T-cell (primary cell): ENCODE measurements at places on chromosomes 1 and 21. TPM values are rescaled to one million over a fixed set of nuclear protein-coding genes. Genes with fewer than 3 reads are reported as not detected.

Gene FAM151A
- not detected for total RNA-seq

Gene ABCA4
- not detected for total RNA-seq

Gene TDRD5
- not detected for total RNA-seq

Gene IGFN1
- not detected for total RNA-seq

Gene SLC6A17
- not detected for total RNA-seq

Gene AKR7A3
- 0.82 TPM for total RNA-seq

Gene SLC37A1
- total RNA-seq = 18.7 TPM

Gene AVPR1B
- 0.12 TPM for total RNA-seq

Gene GABPB2
- total RNA-seq = 41.3 TPM

Gene PROX1
- total RNA-seq = 0.35 TPM

Gene SEMA6C
- total RNA-seq = 9.9 TPM

Gene CAMSAP2
- total RNA-seq = 5.2 TPM

Gene SPRR2B
- total RNA-seq = not detected

Gene HSPB7
- total RNA-seq = not detected

Gene MXRA8
- 0.99 TPM for total RNA-seq

Gene CFHR3
- total RNA-seq = not detected

Gene MYOG
- not detected for total RNA-seq

Gene SDE2
- total RNA-seq = 34.5 TPM

Gene PM20D1
- 1.3 TPM for total RNA-seq

Gene OR2G2
- not detected for total RNA-seq

Gene FCGR3B
- 0.42 TPM for total RNA-seq

Gene HES3
- total RNA-seq = not detected

Gene NIBAN1
- total RNA-seq = 46.0 TPM

Gene GRIK1
- not detected for total RNA-seq

Gene NUDT17
- total RNA-seq = 7.1 TPM

Gene NES
- total RNA-seq = not detected

Gene AGO4
- 18.9 TPM for total RNA-seq

Gene CNKSR1
- total RNA-seq = 2.9 TPM

Gene SPRR5
- not detected for total RNA-seq

Gene GBP4
- total RNA-seq = 36.5 TPM

Gene LCE6A
- total RNA-seq = not detected

Gene ZZZ3
- 56.3 TPM for total RNA-seq

Gene UBL4B
- total RNA-seq = not detected

Gene DMBX1
- total RNA-seq = not detected

Gene UBE2U
- total RNA-seq = not detected

Gene PCAT6
- total RNA-seq = 1.0 TPM

Gene CLCNKB
- not detected for total RNA-seq

Gene RAVER2
- total RNA-seq = 0.76 TPM

Gene G0S2
- not detected for total RNA-seq

Gene RUNX1
- total RNA-seq = 117 TPM

Gene LGR6
- total RNA-seq = 2.2 TPM

Gene S100A2
- not detected for total RNA-seq

Gene AGTRAP
- total RNA-seq = 30.4 TPM

Gene SHE
- not detected for total RNA-seq

Gene AQP10
- total RNA-seq = not detected

Gene TEX38
- total RNA-seq = not detected

Gene EPHB2
- not detected for total RNA-seq

Gene TMEM269
- 1.7 TPM for total RNA-seq

Gene OR2T35
- not detected for total RNA-seq

Gene ERVH48-1
- 1.1 TPM for total RNA-seq

Gene NUAK2
- total RNA-seq = 19.6 TPM
